ENCODE measurements at places on chromosomes 16 and 17.

DNA sequence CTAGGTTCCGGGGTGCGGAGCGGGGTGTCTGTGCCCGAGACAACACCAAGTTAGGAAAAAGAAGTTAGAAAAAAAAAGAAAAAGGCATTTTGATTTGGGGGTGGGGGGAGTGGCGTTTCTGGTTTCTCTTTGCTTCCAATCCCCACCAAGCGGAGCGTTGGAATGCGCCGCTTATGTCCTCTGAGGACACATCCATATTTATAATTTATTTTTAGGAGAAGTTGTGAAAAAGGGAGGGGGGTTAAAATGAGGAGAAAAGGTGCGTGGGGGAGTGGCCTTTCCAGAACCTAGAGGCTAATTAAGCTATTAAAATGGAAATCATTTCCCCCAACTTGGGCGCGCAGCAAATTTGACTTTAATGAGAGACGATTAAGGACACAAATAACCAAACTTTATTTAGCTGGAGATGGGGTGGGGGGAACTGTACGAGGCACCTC is 232.1 kb downstream of the MRTFB start:
- DNase-seq = no peak

GRCh38 chr17:1871756-1872155 is 42.0 kb downstream of the RPA1 start:
- DNase-seq = no peak

DNA sequence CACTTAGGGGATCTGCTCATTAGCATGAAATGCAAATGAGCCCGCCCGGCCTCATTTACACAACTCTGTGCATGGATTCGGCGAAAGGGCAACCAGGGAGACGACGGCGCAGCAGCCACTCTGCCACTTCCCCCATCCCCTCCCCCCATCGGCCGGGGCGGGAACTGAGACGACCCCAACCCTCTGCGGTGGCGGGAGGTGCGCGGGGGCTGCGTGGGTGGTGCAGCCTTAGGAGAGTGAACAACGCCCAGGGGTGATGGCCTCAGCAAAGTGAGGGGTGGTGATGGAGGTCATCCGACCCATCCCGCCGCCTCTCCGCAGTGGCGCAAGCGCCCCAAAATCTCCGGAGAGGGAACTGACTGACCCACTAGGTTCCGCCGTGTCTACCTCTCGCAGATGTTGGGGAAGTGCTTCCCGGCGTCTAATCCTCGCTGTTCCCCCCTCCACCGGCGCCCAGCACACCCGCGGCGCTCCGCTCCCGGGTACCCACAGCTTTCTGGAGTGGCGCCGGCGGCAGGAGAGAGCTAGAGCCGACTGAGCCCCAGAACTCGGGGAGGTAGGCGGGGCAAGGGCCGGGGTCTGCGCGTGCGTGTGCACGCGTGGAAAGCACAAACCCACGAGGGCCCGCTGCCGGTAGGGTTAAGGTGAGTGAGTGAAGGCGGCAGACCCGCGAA is 1.4 kb upstream of the CACNA1G start:
- peak; percentile 48 for DNase-seq

DNA sequence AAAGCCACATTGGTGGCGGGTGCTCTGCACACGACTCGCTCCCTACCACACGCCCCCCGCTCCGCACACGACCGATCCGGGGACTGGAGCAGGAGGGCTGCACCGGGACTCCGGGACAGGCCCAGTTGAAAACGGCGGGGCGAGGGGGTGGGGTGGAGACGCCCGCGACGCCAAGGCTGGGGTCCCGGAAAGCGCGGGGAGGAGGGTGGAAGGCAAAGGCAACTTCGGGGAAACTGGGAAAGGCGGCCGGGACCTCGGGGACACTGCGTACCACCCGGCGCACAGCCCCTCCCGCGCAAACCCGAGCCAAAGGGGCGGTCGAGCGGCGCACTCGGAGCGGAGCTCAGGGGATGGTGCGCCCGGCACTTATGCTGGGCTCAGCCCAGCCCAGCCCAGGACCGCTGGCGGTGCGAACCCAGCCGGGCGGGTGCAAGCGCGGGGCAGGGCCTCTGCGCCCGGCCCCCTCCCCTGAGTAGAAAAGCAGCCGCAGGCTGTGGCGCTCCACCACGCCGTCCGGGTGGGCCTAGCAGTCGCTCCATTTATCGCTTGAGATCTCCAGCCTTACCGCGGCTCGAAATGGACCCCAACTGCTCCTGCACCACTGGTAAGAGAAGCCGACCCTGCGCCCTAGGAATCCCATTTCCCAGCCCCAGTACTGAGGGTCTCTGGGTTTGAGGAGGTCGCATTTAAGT is at the start of gene MT1M:
TSS of gene MT1M (plus strand) at position 504 of the 692 bp plus-strand sequence. CDS start at position 577, 73 bp downstream.
- no peak for DNase-seq

DNA sequence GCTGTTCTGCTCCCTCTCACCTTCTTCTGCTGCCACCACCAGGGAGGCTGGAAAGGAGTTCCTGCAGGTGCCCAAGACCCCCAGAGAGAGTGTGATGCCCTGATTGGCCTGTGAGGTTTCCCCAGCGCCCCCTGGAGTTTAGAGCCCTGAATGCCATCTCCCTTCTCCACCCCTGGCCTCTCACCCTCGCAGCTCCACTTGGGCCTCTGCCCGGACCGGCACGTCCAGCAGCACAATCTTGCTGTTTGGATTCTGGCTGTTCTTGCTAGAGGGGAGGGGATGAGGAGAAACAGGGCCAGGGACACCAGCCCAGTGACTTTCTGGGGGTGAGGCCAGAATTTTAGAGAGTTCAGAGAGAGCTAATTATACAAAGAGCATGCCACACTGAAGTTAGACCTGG is 12.5 kb upstream of the FAM171A2 start:
- peak; percentile 40 for DNase-seq

GRCh38 chr16:35746281-35746962 is 2287.0 kb downstream of the TP53TG3F start:
- no peak for DNase-seq

- no peak for DNase-seq
Observed at GRCh38 chr16:49757559-49758069, 98.3 kb downstream of the ZNF423 start.

DNA sequence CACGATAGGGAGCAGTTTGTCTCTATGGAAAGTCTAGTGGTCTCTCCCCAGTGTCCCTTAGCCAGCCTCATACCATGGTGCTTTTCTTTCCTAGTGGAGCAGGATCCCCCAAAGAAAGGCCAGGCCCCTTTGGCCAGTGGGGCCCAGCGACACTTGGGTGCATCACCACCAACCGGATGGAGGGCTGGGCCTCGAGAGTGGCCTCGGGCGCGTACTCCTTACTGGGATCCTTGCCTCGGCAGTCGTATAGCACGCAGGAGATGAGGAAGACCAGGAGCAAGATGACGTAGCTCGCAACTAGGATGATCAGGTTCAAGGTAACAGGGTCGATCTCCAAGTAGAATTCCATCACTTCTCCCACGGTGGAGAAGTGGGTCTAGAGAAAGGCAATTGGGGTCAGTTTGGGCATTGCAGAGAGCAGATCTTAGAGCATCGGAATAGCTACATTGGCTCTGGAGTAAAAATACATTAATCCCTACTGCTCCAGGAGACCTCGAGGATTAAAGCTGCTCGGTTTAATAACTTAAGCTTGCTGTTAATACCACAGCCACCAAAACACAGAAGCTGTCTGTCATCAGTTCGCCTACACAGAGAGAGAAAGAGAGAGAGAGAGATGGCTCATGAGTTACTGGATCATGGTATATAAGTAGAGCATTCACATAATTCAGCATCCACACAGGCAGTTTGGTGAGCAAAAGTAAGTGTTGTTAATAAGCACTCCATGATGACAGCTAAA is at the start of gene SMIM36:
TSS of gene SMIM36 (minus strand) at position 467 of the 736 bp plus-strand sequence.
- no peak for DNase-seq

GRCh38 chr16:71927383-71927782 is 32.1 kb downstream of the IST1 start:
- no peak for DNase-seq

DNA sequence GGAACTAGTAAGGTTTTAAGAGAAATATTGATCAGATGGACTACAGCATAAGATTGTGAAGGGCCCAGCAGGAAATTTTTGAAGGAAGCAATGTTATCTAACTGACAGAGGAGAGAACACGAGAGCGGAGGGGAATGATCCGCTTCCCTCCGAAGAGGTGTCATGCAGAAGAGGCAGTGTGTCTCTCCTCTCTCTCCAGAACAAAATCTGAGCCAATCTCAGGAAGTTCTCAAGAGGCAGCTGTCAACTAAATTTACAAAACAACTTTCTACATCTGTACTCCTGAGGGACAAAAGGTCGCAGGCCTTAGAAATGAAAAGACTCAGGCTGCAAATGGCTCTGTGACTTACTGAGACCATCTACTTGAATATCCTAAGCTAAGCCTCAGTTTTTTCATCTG is 224.6 kb upstream of the CDH5 start:
- no peak for DNase-seq

GRCh38 chr17:32596628-32597027 is 109.8 kb downstream of the CDK5R1 start:
- peak; percentile 11 for DNase-seq

- DNase-seq = no peak
Observed at GRCh38 chr17:79285973-79286372, 211.3 kb downstream of the ENGASE start.

- peak; percentile 89 for DNase-seq
Observed at GRCh38 chr17:80008383-80008840, 27.3 kb downstream of the TBC1D16 start.

GRCh38 chr16:80189476-80190175 is 351.2 kb upstream of the DYNLRB2 start:
- no peak for DNase-seq

DNA sequence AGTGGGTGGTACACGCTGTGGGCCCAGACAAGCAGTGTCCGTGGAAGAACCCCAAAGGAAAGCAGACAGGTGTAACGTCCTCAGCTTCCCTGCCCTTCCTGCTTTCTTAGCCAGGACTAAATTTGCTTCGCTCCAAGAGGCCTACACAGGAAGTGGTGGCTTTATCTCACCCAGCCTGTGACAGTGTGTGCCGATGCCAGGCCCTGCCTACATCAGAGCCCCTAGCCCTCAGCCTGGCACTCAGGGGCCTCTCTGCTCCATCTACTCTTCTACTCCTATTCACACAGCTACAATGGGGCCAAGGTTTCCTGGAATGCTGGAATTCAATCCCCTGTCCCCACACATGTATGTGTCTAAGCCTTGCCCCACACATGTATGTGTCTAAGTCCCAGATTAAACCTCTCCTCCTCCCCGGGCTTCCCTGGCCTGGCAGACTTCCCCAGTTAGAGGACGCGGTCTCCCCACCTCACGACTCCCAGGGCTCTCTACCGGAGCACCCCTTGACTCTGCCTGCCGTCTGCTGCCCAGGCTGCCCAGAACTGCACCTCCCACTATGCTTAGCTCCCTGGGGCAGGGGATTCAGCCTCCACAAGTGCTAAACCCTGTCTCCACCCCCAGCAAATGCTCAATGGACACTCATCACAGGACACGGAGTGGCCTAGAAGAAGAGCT is 8.2 kb downstream of the PGAP3 start:
- DNase-seq = no peak

- DNase-seq = no peak
Observed at GRCh38 chr16:28986046-28986445, 1.2 kb downstream of the LAT start.

DNA sequence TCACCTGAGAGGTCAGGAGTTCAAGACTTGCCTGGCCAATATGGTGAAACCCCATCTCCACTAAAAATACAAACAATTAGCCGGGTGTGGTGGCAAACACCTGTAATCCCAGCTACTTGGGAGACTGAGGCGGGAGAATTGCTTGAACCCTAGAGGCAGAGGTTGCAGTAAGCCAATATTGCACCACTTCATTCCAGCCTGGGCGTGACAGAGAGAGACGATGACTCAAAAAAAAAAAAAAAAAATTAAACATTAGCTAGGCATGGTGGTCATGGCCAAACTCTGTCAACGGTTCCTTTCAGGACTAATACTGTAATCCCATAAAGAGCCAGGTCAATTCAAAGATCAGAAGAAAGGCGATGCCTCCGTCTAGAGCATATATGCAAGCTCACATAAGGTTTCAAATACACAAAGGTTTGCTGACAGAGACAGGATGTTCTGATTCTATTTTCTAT is 2.4 kb downstream of the RNF157 start:
- DNase-seq = no peak

DNA sequence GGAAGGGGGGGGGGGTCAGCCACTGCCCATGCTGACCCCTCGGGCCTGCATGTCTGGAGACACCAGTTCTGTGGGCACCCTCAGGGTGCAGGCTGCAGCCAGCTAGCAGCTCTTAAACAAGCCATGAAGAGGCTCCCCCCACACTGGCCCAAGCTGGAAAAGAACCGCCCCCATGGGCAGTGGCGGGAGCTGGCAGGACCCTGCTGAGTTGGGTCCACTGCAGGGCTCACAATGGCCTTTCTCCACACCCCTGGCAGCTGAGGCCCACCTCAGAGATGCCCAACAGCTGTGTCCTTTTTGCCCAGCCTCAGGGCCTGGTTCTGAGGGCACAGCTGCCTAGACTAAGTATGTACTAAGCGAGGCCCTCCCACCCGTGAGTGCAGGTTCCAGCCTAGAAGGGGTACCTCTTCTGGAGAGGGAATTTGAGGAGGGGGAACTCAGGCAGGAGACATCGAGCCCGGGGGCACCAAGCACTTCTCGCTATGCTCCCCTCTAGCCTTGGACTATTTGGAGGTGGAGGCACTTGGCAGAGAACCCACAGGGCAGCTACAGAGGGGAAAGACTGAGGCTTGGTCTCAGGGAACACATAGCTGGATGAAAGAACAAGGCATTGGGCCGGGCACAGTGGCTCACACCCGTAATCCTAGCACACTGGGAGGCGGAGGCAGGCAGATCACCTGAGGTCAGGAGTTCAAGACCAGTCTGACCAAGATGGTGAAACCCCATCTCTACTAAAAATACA is 3.2 kb downstream of the THRA start:
- no peak for DNase-seq

GRCh38 chr16:88880226-88881006 is 14.0 kb upstream of the PABPN1L start:
- DNase-seq = no peak

- DNase-seq = no peak
Observed at GRCh38 chr17:51385208-51385607, 124.9 kb downstream of the UTP18 start.

DNA sequence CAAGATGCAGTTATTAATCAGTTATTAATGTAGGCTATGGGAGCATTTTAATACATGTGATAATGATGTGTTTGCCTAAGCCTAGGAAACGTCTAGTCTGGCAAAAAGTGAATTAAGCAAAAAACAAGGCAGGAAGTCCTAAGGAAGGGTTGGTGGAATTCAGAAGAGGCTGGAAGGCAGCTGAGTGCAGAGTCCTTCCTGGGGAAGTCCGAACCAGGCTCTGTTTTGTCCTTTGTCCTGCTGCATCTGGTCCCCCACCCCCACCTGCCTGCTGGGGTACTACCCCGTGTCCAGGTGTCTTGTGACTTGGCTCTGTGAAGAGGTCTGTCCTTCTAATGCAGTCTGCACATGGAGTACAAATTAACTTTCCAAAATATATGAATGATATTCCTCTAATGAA is 1.5 kb upstream of the MYH10 start:
- DNase-seq = no peak

- DNase-seq = no peak
Observed at GRCh38 chr16:87880117-87880696, 10.9 kb upstream of the SLC7A5 start.

DNA sequence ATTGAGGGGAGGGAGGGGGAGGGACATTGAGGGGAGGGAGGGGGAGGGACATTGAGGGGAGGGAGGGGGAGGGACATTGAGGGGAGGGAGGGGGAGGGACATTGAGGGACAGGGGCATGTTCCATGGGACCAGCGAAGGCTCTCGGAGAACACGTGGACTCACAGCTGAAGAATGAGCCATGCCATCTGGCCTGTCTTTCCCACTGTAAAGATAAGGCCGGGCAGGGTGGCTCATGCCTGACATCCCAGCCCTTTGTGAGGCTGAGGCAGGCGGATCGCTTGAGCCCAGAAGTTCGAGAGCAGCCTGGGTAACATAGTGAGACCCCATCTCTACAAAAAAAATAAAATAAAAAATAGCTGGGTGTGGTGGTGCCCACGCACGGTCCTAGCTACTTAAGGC is 32.5 kb downstream of the RPH3AL start:
- DNase-seq = no peak

GRCh38 chr17:7186241-7186640 is 7.1 kb upstream of the ASGR1 start:
- DNase-seq = peak; percentile 15
